ENCODE measurements at places on chromosomes 16 and 17. TPM values are rescaled to one million over a fixed set of nuclear protein-coding genes. Genes with fewer than 3 reads are reported as not detected.

GRCh38 chr17:83096401-83097224 is 17.2 kb downstream of the METRNL start:
- DNase-seq: no peak

DNA sequence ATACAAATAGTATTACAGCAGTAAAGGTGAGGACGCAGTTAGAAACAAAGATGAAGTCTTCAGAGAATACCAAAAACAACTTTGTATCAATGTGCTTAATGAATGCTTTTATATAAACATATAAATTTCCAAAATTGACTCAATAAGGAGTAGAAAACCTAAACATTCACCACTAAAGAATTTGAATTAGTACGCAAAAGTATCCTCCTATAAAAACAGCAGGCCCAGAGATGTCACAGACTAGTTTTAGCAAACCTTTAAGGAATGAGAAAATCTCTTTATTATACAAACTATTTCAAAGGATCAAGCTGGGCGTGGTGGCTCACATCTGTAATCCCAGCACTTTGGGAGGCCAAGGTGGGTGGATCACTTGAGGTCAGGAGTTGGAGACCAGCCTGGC is 86.2 kb downstream of the OR1D5 start:
- DNase-seq: no peak

Gene CTU2
- total RNA-seq: 7.1 TPM

Gene CDRT15
- total RNA-seq: not detected

Gene RNF112
- 0.67 TPM for total RNA-seq
